ENCODE measurements at places on chromosomes 1 and 21. TPM values are rescaled to one million over a fixed set of nuclear protein-coding genes. Genes with fewer than 3 reads are reported as not detected.

DNA sequence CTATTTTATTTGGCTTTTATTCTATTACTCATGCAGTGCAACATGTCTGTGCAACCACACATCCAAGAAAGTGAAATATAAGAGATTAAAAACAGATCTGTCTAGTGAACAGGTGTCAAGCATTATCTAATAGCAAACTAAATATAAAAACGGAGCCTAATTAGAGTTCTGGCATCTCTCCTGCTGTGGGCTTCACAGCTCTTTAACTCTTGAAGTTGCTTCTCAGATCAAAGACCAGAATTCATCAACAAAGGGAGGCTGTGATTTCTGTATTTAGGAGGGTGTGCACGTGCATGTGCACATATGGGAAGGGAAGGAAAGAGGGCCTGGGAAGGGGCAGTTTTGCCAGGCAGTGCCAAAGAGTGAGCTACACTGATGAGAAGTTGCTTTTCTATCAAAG, 81.0 kb downstream of the MIS18A start:
- DNase-seq: no peak

The BLACAT1 gene
- not detected for total RNA-seq

DNA sequence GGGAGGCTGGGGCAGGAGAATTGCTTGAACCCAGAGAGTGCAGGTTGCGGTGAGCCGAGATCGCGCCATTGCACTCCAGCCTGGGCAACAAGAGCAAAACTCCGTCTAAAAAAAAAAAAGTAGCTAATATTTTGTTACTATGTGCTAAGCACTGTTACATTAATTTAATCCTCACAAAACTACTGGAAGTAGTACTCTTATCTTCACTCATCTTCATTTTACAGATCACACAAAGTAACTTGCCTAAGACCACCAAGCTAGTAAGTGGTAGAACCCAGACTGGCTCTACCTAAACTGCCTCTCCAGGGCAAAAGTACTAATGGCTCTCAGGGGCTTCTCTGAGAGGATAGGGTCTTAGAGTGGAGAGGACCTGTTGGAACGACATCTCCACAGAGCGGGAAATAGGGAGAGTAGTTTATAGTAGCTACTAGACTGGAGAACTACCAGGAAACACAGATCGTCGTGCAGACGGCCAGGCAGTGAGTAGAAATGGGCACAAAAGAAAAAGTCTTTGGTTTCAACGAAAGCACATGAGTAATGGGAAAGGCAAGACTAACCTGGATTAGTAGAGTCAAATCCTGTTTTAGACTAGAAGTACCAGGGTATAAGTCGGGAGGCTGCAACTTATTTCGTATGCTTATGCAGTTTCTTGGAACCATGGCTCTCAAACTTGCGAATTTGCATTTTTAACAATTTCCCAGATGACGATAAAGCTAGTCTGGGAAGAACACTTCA, 1.4 kb downstream of the CLCC1 start:
- DNase-seq: no peak

DNA sequence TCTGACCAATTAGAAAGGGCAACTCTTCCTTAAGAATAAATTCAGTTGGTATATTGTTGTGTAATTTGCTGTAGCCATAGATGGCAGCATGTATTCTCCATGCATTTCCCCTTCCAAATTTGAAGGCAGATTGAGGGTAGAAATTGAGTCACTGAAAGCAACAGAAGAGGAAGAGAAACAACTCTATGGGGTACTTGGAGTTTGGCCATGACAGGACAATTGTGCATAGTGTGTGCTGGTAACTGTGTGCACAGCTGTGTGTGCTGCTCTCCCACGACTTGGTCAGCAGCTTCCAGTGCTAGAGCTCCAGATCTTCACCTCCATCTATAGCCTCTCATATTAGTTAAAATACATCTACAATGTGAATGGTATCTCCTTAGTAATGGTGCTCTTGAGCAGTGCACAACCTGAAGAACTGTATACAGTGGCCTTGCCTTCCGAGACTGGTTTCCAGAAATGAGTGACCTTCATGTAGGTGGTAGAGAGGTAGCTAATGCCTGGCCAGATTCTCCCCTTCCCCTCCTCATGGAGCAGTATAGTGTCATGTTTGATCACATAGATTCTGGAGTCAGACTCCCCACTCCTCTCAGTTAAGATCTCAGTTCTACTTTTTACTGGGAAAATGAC, 882 bp upstream of the FCAMR start:
- DNase-seq: no peak

The MT1HL1 gene
- total RNA-seq: not detected

The LAPTM5 gene
- 229 TPM for total RNA-seq

All from activated CD8-positive, alpha-beta T cell treated with anti-CD3 and anti-CD28 coated beads for 36 hours (primary cell).